Renal pelvis (tissue), 12 donors: ENCODE measurements at places on chromosomes 16 and 17. TPM values are rescaled to one million over a fixed set of nuclear protein-coding genes. Genes with fewer than 3 reads are reported as not detected.
A peak's percentile ranks its signal among the peaks of the same experiment; 100 is the strongest.

RDM1 gene
- 3.6 TPM for polyA plus RNA-seq

BOLA2 gene
- polyA plus RNA-seq, result 4.9 TPM

DNA sequence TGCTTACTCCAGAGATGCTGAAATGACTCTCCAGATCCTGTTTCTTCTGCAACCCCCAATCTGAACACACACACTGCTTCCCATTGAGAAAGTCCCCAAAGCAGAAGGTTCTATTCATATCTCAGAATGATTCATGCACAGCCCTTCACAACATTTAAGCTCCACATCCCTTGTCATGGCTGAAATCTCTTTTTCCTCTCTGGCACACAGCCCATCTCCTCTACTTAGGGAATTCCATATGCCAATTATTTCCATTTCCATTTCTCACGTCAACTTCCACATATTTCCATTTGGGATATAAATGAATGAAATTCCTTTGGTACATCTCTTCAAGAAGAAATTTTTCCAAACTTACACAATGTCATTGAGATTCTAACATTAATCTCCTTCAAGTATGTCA, 119.6 kb downstream of the CDH11 start:
- no peak for DNase-seq

DNA sequence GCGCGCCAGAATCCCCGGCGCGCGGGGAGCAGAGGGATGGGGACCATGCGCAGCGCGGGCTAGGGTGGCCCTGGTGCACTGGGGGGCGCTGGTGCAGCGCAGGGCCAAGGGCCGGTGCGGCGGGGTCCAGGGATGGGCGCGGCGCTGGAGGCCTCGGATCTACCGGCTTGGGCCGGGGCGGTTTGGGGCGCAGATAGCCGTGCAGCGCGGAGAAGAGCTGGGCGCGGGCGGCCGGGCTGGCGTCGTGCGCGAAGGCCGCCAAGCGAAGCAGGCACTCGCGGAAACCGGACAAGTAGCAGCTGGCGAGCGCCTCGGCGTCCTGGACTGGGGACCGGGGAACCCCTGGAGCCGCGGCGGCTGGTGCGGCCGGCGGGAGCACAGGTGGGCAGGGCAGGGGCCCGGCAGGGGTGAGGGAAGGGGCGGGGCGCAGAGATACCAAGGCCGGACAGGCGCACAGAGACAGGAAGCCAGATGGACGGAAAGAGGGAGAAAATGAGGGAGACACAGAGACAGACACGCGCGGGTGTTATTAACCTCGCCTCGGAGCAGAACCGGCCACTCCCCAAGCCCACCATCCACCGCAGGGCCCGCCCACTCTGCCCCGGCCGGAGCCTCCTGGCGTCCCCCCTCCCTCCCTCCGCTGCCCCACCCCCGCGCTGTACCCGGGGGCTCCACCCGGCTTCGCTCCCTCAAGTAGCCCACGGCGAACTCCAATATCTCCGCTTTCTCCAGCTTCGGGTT, 2.1 kb downstream of the HES7 start:
- DNase-seq, result no peak

FAM222B gene
- 23.6 TPM for polyA plus RNA-seq

TAOK2 gene
- polyA plus RNA-seq, result 53.1 TPM

GRCh38 chr16:8542393-8542792, 47.9 kb downstream of the TMEM114 start:
- DNase-seq, result no peak

KCNH6 gene
- polyA plus RNA-seq, result 2.5 TPM

SSTR5 gene
- 0.17 TPM for polyA plus RNA-seq

ZNF207 gene
- polyA plus RNA-seq, result 275 TPM

GRCh38 chr17:1462164-1463112, 6.4 kb upstream of the CRK start:
- no peak for DNase-seq

BCO1 gene
- polyA plus RNA-seq, result 2.0 TPM

HES7 gene
- not detected for polyA plus RNA-seq

DNA sequence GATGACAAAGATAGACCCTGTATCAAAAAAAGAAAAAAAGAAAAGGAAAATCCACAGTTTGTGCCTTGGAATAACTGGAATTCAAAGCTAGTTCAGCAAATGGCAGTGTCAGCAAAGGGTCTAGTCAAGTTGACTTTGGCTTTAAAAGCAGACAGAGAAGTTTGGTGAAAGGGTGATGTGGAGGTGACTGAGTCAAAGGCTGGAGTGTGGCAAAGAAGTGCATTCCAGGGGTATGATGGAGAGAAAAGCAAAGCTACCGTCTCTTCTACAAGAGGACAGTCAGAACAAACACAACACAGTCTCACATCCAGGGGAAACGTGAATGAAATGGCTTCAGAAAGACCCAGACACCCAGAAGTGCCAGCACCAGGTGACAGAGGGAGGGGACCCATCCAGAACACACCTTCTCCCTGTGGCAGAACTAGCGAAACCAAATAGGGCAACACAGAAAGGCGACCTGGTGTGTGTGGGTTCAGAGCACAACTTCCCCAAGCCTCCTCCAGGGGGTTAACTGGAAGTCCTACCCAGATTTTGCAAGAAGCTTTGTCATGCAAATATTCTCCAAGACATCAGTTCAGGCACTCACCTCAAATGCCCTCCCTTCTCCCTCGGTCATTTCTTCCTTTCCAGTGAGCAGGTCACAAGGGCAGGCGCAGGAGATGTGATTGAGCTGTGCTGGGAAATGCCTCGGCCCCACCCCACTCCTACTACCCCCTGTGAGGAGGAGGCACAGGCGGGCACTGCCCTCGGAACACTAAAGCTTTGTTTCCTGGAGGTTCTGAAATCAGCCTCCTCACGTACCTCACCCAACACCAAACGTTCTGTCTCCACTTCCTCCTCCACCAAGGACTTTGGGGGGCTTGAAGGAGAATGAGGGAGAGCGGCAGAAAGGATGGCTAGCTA, 481.9 kb downstream of the SOX9 start:
- DNase-seq, result no peak

DNA sequence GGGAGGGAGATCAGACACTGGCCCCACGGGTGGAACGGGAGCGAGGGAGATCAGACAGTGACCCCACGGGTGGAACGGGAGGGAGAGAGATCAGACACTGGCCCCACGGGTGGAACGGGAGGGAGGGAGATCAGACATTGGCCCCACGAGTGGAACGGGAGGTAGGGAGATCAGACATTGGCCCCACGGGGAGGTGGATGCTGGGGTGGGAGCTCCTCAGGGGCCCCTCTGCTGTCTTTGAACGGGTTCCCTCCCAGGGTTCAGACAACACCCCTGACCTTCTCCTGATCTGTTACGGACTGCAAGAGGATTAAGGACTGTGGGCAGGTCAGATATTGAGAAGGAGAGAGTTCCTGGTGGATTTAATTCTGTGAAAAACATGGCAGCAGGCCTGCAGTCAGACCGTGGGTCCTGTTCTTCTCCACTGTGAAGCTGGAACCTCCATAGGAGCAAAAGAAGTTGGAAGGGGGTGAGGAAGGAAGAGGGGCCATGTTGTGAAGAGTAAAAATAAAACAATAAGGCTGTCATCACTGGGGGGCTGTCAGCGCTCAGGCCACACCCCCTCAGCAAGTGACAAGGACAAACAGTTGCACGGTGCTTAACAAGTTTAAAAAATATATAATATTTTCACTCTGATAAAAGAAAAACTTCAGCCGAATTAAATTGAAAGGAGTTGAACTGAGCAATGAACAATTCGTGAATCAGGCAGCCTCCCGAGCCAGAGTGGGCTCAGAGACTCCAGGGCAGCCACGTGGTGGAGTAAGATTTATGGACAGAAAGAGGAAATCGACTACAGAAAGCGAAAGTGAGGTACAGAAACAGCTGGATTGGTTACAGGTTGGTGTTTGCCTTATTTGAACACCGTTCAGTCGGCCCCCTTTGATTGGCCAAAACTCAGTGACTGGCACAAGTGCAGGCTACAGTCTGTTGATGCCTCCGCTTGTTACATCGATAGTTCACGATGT, 348.7 kb upstream of the TNRC6C start:
- DNase-seq, result peak; percentile 53

DNA sequence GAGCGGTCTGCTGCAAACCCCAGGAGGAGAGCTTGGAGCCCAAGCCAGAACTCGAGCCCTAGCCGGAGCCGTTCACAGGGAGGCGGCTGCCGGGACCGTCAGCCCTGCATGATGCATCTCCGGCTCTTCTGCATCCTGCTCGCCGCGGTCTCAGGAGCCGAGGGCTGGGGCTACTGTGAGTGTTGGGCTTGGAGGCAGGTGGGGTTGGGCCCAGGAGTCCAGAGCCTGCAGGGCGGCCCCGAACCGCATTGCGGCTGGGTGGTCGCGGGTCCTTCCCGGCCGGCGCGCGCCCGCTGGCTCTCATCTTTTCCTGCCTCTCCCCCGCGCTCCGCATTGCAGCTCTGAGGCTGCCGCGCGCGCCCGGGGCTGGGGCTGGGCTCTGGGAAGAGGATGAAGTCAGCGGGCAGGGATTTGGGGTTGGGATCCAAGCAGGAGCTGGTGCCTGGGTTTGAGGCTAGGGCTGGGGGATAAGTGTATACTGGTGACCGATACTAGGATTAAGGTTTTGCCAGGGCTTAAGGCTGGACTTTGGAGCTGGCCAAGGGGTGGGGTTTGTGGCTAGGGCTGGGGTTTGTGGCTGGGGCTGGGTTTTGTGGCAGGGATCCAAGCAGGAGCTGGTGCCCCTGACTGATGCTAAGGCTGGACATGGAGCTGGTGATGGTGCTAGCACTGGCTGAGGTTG, 532 bp downstream of the CNTNAP1 start:
- no peak for DNase-seq

DNA sequence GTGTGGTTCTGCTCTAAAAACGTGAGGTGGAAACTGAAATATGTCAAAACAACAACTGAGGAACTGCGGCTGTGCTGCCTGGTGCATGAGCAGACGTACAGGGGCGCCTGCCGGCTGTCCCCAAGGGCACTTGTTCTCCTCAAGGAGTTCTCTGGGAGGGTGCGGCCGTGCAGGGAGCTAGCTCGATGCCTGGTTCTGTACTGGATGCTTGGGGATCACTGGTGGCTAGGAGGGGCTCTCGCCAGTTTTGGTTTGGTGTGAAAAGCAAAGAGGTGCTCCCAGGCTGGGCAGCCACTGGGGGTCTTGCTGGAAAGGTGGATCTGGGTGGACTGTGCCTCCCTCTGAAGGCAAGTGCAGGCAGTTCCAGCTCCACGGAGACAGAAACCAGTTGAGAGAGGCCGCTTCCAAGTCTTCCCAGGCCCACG, 41.9 kb upstream of the ATP2A3 start:
- DNase-seq, result no peak

GRCh38 chr17:81518785-81519283, 6.2 kb upstream of the ACTG1 start:
- DNase-seq, result no peak

DNA sequence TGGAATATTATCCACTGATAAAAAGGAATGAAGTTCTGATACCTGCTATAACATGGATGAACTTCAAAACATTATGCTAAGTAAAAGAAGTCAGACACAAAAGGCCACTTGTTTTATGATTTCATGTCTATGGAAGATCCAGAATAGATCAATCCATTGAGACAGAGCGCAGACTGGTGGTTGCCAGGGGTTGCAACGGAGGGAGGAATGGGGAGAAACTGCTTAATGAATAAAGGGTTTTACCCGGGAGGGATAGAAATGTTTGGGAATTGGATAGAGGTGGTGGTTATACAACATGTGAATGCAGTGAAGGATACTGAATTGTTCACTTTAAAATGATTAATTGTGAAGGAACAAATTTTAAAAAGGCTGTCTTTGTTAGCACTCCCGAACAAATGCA, 30.2 kb downstream of the WDR59 start:
- DNase-seq, result no peak

CNTNAP1 gene
- 9.5 TPM for polyA plus RNA-seq

DNA sequence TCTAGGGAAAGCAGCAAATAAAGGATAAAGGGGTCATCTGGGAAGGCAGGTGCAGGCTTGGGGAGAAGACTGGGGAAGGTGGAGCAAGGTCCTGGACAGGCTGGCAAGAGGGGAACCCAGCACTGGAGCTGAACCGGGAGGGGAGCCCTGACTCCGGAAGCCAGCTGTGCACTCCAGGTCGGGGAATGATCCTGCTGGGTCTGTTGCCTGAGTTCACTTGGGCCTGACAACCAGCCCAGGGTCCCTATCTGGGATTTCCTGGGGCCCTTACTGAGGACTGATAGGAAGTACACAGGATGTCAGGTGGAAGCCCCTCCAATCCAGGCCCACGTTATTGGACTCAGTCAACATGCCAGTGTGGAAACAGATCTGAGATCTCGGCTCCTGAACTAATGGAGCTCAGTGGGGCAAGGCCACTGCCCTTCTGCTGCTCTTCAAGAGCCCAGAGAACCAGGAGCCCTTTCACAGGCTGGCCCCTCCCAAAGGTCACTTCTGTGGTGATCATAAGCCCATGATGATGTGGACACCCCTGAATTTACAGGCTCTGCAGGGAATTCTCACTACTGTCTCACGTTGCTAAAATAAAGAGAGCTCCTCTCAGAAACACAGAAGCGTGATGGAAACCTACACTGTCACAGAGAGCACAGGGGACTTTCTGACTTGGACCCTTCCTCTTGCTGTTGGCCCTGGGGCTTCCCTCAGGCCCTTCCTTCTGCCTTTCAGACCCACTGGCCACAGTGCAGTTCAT, 19.9 kb upstream of the PITPNM3 start:
- DNase-seq, result no peak

GRCh38 chr16:56606071-56606475, 2.3 kb upstream of the MT2A start:
- DNase-seq, result no peak

DNA sequence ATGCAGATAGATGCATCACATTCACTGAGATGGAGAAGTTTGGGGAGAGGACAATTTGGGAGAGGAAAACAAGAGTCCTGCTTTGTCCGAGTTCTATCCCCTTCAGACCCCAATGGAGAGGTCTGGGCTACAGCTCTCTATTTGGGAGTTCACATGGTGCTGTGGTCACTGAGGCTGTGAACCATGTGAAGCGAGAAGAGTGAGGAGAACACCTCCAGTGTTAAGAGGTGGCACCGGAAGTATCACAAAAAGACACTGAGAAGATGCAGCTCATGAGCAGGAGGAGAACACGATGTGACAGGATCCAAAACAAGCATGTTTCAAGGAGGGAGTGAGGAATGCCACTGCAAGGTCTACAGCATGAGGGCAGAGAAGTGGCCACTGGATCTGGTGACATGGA, 39.7 kb downstream of the PIK3R5 start:
- DNase-seq, result no peak

DNA sequence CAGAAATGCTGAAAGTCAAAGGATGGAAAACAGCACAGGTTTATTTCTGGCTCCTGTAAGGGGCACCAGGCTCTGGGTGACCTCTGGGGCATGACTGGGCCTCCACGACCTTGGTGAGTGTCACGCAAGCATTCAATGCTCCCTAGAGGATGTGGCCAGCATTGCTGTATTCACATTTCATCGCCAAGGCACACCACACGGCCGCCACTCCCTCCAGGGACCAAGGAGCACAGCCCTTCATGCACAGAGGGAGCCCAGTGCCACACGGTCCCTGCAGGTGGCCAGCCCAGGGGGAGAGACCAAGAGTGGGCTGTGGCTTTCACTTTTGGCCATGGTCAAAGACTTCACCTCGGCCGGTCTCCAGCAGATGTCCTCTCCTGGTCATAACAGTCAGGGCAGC, 137.4 kb upstream of the TNRC6C start:
- no peak for DNase-seq

MAFG gene
- polyA plus RNA-seq, result 12.9 TPM
